ENCODE measurements at places on chromosomes 4 and X.

DNA sequence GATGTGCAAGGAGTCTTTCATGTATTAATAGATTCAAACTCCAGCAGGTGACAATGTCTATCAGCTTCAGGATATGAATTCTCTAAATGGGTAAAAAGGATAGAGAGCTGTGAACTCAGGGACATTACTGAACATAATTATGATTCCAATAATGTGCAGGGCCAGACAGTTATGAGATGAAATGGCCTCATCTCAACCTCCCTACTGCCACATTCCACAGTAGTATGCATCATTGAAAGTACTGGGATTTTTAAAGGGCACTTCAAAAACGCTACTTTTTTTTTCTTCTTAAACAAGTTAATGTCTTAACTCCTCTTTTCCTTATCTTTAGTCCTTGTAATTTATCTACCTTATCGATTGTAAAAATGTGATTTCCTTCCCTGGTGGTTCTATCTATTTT lies 202.0 kb downstream of the APBB2 start:
- DNase-seq = no peak

GRCh38 chr4:186932631-186933187 lies 209.1 kb upstream of the FAT1 start:
- DNase-seq = no peak

- no peak for DNase-seq
Measured at GRCh38 chr4:73315091-73315490, 56.5 kb upstream of the ANKRD17 start.

DNA sequence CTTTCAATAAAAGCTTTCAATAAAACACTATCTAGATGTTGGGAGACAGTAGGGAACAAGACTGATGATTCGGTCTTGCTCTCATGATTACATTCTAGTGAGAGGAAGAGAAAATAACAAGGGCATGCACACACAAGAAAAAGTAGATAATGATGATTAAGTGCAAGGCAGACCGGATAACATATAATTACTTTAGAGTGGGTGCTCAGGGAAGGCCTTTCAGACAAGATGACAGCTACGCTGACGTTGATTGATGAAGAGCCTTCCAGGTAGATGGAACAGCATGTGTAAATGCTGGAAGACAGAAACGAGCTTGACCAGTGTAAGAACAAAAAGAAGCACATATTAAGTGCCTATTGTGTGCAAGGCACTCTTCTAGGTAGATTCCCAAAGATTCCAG lies 43.4 kb downstream of the TXK start:
- no peak for DNase-seq

- DNase-seq = peak; percentile 7
Measured at GRCh38 chrX:30653415-30654131, at the start of gene GK. GK (plus strand) TSS chrX:30653423; CDS start chrX:30653538, 115 bp downstream.

DNA sequence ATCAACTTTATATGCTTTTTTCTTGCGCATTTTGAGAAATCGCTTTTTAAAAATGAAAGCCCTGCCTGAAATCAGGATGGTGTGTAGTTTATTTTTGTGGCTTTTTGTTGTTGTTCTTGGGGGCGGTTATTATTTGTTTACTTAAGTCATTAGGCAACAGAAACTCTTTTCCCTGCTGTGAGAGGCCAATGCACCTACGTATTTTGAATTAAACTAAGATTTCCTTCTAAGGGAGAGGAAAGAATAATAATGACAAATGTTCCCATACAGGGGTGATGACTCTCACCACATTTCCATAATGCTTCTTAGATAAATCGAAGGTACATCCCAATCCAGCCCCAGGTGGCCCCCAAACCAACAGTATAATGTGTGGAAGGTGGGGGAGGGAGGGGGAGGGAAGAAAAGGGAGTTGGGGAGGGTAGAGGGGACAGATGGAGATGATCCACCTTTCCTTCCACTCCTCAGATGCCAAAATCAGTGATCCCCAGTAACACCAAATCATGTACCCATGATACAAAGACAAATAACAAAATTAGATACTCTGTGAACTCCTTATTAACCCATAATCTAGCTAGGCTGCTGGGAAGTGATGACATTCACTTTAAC lies 39.6 kb downstream of the ZNF827 start:
- DNase-seq = no peak

DNA sequence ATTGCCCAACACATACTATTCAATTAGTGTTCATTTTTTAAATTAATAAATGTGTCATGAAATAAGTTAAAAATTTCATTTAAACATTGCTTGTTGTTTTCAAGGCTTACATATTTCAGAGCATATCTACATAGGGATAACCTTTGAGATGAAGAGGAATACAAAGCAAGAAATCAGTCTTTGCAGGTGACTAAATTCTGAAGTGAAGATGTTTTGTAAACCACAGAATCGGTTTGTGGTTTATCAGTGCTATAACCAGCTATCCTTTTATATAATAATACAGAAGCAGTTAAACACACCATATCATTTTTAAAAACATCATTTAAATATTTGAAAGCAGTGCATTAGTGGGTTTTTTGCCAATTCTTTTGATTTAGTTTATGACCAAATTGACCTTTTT lies 26.9 kb downstream of the FAM241A start:
- no peak for DNase-seq

- DNase-seq = no peak
Measured at GRCh38 chr4:84710548-84710947, 127.6 kb downstream of the CDS1 start.

DNA sequence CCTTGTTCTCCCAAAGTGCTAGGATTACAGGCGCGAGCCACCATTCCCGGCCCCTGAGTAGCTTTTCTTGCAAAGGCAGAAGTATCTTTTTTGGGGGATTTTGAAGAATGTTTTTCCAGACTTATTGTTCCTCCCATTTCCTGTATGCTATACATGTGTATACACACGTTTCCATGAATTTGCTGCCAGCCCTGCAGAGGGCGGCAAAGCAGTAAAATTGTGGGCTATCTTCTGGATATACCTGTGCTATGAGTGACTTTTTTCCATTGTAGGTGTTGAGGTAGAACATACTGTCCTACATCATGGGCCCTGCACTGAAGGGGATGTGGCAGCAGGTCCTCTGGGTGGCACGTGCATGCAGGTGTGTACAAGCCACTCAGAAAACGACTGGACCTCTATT lies 16.9 kb upstream of the MED28 start:
- DNase-seq = peak; percentile 21

GRCh38 chr4:89293299-89293698 lies 14.3 kb downstream of the GPRIN3 start:
- no peak for DNase-seq
